Cortex of kidney (tissue), 1 donor: ENCODE measurements at places on chromosomes 3 and 15.

- DNase-seq = no peak
These were observed 41.8 kb upstream of the UTS2B start for GRCh38 chr3:191372122-191372521.

DNA sequence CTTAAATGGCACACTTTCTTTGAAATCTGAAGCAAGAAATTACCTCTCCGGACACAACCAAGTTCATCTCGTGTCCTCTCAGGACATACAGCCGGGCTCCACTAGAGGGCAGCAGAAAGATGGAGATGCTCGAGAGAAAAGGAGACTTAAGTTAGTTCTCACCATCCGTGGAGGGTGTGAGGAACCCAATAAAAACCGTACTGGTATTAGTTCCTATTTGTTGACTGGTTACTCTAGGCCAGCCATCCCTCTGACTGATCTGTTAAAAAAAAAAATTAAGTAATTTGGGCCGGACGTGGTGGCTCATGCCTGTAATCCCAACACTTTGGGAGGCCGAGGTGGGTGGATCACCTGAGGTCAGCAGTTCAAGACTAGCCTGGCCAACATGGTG is 7.9 kb upstream of the CYP11A1 start:
- DNase-seq = no peak

GRCh38 chr3:173744479-173744878 is 346.9 kb downstream of the NLGN1 start:
- no peak for DNase-seq

DNA sequence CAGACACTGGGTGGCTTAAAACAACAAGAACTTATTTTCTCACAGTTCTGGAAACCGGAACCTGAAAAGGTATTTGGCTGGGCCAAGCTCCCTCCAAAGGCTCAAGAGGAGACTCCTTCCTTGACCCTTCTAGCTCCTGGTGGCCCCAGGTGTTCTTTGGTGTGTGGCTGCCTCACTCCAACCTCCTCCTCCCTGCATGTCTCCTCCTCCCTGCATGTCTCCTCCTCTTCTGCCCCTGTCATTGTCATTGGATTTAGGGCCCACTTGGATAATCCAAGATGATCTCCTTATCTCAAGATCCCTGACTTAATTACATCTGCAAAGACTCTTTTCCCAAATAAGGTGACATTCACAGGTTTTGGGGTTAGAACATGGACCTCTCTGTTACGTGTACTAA is 69.8 kb upstream of the MFGE8 start:
- no peak for DNase-seq

DNA sequence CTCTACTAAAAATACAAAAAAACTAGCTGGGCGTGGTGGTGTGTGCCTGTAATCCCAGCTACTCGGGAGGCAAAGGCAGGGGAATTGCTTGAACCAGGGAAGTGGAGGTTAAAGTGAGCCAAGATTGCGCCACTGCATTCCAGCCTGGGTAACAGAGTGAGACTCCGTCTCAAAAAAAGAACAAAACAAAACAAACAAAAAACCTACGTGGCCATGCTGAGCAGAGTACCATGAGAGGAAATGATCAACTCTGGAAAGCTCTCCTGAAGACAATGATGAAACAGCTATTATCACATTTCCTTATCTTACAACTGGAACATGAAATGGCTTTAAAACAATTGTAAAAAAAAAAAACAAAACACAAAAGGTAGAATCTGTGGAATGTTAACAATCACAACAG is 75.2 kb downstream of the CHSY1 start:
- no peak for DNase-seq

GRCh38 chr3:51282931-51283330 is 102.2 kb upstream of the MANF start:
- DNase-seq = no peak
